ENCODE measurements at places on chromosomes 4 and X.

DNA sequence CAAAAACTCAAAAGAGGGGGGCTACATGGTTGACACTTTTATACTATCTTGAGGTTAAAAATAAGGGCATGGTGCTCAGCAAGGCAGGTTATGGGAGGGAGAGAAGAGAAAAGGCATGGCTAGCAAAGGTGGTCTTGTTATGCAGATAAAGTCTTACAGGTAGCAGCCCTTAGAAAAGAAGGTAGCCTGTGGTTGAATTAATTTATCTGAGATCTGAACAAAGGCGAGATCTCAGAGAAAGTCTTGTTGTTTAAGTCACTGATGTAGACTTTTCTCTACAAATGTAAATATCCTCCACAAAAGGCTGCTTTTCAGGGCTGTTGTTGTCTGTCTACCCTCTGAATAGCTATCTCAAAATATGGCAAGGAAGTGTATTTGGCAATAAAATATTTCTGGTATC is 1250.4 kb downstream of the PCDH18 start:
- DNase-seq = no peak

DNA sequence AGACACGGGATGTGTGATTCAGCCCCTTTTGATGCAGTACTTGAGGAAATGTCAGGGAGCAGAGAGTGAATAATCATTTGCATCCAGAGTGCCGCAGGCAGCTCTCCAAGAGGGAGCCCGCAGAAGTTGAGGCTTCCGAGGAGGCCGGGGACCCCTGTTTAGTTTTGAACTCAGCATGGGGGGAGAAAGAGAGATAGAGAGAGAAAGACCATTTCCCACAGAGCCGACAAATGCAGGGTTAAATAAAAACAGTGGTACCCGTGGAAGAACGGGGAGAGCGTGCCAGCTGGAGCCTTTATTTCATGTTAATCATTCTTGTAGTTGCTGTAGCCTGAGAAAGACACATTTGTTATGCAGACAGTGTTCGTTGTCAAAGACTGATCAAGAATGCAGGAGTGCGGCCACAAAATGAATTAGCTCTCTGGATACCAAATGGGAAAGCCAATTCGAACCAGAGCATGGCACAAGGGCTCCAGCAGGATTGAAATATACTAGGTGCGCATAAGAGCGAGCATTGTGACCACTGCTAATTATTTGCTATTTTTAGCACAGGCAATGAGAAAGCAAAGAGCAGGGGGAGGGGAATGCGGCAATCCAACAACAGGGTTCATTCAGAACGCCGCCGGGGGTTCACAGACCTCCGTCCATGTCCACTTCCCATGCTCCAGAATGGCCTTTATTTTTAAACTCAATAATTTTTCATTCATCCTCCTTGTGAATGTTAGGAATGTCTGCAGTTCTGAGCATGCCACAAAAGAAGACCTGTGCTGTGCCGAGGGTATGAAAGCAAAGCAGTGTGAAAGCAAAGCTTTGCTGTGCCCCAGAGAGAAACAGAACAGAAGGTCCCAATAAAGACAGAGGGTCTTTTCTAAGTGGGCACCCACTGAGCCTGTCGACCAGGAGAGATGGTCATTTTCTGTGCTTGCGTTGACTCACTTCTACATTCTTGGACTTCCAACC is 243.9 kb upstream of the VCX3A start:
- DNase-seq = no peak

- DNase-seq = no peak
Observed at GRCh38 chr4:111633663-111634266, 511.5 kb upstream of the FAM241A start.

- no peak for DNase-seq
Observed at GRCh38 chrX:28398342-28398741, 188.9 kb upstream of the IL1RAPL1 start.

GRCh38 chr4:184851200-184851541 is 25.4 kb upstream of the ACSL1 start:
- DNase-seq = no peak

- DNase-seq = no peak
Observed at GRCh38 chr4:85938062-85938461, 421.8 kb downstream of the MAPK10 start.

DNA sequence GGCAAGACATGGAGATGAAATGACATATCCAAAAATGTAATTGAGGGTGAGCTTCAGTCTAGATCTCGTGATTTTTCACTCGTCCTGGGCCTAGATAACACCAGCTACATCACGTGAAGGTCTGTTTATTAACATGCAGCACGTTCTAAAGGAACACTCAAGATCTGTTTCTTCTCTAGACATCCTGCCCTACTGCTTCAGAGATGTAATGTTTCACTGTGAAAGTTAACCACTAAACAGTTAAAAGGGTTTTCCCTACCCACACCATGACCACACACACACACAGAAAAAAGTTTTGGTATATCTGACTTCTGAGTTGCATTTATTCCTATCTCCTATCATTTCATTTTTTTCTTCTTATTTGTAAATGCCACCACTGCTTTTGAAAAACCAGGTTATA is 52.3 kb upstream of the SMIM31 start:
- DNase-seq = no peak
